ENCODE measurements at places on chromosomes 13 and 19.
A peak's percentile ranks its signal among the peaks of the same experiment; 100 is the strongest.

DNA sequence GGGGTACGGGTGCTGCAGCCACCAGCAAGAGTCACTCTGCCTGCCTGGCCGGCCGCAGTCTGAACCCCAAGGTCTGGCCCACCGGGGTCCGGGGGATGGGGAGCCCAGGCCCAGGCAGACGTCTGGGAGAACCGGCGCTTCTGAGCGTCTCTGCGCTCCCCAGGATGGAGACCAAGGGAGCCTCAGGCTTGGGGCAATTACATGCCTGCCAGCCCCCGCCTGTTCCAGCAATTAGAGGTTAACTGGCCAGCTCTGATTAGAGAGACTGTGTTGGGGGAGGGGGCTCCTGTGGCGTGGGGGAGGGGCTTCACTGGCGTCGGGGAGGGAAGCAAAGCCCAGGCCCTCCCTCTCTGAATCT lies 11.9 kb downstream of the MEIS3 start:
- DNase-seq: no peak

- DNase-seq: peak; percentile 11
Measured at GRCh38 chr19:45153339-45154063, 7.3 kb downstream of the NKPD1 start.

DNA sequence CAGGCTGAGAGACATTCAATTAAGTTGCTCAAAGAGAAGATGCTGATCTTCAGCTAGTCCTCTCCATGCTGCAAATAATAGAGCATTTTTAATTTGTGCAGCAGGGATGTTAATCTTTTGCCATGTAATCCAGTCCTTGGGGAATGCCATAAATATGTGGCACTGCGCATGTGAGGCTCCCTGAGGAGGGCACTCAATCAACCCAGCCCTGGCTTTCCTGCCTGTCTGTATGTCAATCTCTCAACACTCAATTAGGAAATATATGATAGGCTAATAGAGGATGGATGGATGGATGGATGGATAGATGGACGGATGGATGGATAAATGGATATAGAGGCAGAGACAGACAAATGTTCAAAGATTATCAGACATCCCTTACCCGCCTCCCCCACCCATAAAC lies 31.6 kb upstream of the POP4 start:
- DNase-seq: no peak

GRCh38 chr19:30587869-30588268 lies 215.7 kb downstream of the ZNF536 start:
- no peak for DNase-seq

- DNase-seq: no peak
Measured at GRCh38 chr13:110433014-110433413, 125.9 kb downstream of the COL4A2 start.

DNA sequence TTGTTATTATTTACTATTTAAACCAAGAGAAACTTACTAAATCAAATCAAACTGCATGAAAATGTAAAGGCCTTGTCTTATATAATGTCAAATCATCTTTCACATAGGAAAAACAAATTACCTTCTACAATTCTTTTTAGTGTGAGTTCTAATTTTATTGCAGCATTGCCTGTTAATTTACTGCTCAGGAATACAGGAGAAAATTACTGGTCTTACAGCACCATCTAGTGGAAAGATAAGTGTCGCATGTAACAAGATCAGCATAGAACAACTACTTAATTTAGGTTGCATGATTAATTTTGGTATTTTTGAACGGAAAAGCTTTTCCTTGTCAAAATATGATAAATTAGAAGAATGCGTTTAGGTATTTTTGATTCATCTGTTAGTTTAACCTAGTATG lies 502.7 kb downstream of the UQCRFS1 start:
- DNase-seq: no peak

Data from activated T-helper 1 cell treated with anti-CD3 and anti-CD28 coated beads, Interleukin-12 subunit alpha, Interleukin-12 subunit beta, Interleukin-2, Interleukin-4 antibody, amounts not matched to agents 30 ng/mL and 10 ng/mL and 1 ng/mL, durations not matched to agents 14 hours and 24 hours and 36 hours (primary cell).